ENCODE measurements at places on chromosomes 16 and 17.

- H3K27ac ChIP-seq, result no peak overlapping the region
- DNase-seq, result no peak
- peaks cover 10% of the 10 kb centered on the region for H3K4me1 ChIP-seq
- H3K4me3 ChIP-seq, result no peak overlapping the region
- no peaks in the 10 kb centered on the region for H3K36me3 ChIP-seq
These were observed 32.3 kb upstream of the ZC3H18 start for GRCh38 chr16:88537859-88538258.

GRCh38 chr17:41446806-41447205 lies 6.0 kb upstream of the KRT38 start:
- H3K27me3 ChIP-seq, result peaks cover 15% of the 10 kb centered on the region
- no peaks in the 10 kb centered on the region for H3K36me3 ChIP-seq
- H3K4me3 ChIP-seq, result no peak overlapping the region
- no peak for DNase-seq
- H3K27ac ChIP-seq, result no peak overlapping the region

- H3K27ac ChIP-seq, result no peak overlapping the region
- H3K4me1 ChIP-seq, result no peaks in the 10 kb centered on the region
- peaks cover 48% of the 10 kb centered on the region for H3K27me3 ChIP-seq
These were observed 4.5 kb downstream of the GSG1L start for GRCh38 chr16:28058839-28059589.

DNA sequence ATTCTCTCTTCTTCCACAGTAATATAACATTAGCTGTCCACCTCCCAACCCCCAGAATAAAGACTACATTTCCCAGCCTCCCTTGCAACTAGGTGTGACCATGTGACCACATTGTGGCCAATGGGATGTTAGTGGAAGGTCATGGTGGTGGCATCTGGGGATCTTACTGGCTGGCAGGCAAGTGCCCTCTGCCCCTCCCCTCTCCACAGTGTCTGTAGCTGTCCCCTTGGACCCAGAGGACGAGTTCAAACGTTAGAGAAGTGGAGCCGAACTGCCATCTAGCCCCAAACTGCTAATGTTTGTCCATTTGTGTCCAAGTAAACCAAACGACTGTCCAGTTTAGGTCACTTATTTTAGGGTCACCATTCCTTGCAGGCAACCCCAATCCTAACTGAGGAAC lies 26.6 kb upstream of the KCNG4 start:
- no peaks in the 10 kb centered on the region for H3K36me3 ChIP-seq
- H3K4me1 ChIP-seq, result no peaks in the 10 kb centered on the region
- H3K27me3 ChIP-seq, result peaks cover 51% of the 10 kb centered on the region
- H3K4me3 ChIP-seq, result no peak overlapping the region

GRCh38 chr17:46942441-46943217 lies 19.7 kb downstream of the GOSR2 start:
- no peak overlapping the region for H3K4me3 ChIP-seq
- H3K27ac ChIP-seq, result no peak overlapping the region
- H3K36me3 ChIP-seq, result peaks cover 12% of the 10 kb centered on the region
- peaks cover 1% of the 10 kb centered on the region for H3K4me1 ChIP-seq
- H3K27me3 ChIP-seq, result peaks cover 5% of the 10 kb centered on the region

DNA sequence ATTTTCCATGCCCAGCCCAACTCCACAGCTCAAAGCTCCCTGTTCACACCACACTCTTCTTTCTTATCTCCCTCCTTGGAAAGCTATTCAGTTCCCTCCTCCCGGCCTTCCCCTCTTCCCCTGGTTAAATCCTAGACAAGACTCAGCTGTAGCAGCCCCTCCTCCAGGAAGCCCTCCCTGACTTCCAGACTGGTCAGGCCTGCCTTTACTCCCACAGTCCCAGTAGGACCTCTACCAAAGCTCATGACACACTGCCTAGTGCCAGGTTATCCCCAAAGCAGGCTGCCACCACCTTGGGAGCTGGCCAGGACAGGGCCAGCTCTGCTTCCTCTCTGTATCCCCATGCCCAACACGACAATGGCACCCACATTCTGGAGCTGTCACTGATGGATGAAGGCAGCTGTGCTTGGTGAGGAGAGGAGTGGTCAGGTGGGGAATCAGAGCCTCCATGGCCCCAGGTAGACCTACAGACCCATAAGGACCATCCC lies 50.0 kb downstream of the BEAN1 start:
- peaks cover 2% of the 10 kb centered on the region for H3K4me1 ChIP-seq
- H3K27ac ChIP-seq, result no peak overlapping the region

GRCh38 chr17:31750578-31750977 lies 108.5 kb downstream of the COPRS start:
- H3K4me3 ChIP-seq, result no peak overlapping the region
- H3K4me1 ChIP-seq, result peaks cover 9% of the 10 kb centered on the region
- no peak for DNase-seq
- no peaks in the 10 kb centered on the region for H3K36me3 ChIP-seq

GRCh38 chr17:56595831-56596690 lies 2.6 kb downstream of the NOG start:
- peak overlapping the region; percentile 52 for H3K4me3 ChIP-seq
- peaks cover 32% of the 10 kb centered on the region for H3K4me1 ChIP-seq
- H3K36me3 ChIP-seq, result no peaks in the 10 kb centered on the region
- no peak overlapping the region for H3K27ac ChIP-seq
- no peak for DNase-seq
- H3K27me3 ChIP-seq, result peaks cover 47% of the 10 kb centered on the region

DNA sequence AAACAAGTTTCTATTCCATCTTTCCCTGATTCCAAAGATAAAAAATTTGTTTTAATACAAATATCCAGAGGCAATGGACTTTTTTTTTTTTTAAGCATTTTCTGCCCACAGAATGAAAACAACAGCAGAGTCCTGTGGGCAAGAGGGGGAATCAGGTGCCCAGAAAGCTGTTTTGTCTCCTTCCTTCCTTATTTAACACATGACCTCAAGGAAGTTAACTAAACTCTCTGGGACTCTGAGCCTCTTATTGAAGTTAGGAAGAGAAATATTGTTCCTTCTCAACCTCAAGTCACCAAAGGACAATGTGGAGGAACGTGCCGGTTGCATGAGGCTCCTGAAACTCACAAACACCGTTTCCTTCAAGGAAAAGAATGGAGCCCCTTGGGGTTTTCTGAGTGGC lies 34.9 kb downstream of the LITAF start:
- DNase-seq, result no peak
- peak overlapping the region; percentile 10 for H3K4me3 ChIP-seq
- H3K27ac ChIP-seq, result peak overlapping the region; percentile 39
- H3K4me1 ChIP-seq, result peaks cover 15% of the 10 kb centered on the region
- peaks cover 87% of the 10 kb centered on the region for H3K36me3 ChIP-seq
- no peaks in the 10 kb centered on the region for H3K27me3 ChIP-seq

- no peaks in the 10 kb centered on the region for H3K36me3 ChIP-seq
- DNase-seq, result no peak
- no peak overlapping the region for H3K27ac ChIP-seq
- no peak overlapping the region for H3K4me3 ChIP-seq
- H3K27me3 ChIP-seq, result no peaks in the 10 kb centered on the region
- H3K4me1 ChIP-seq, result no peaks in the 10 kb centered on the region
These were observed 3.2 kb downstream of the DNAH17 start for GRCh38 chr17:78573955-78574354.

- H3K27ac ChIP-seq, result peak overlapping the region; percentile 23
- no peak overlapping the region for H3K4me3 ChIP-seq
- H3K36me3 ChIP-seq, result peaks cover 13% of the 10 kb centered on the region
- peaks cover 38% of the 10 kb centered on the region for H3K4me1 ChIP-seq
- peak; percentile 30 for DNase-seq
These were observed 20.2 kb downstream of the ZNRF1 start for GRCh38 chr16:75019007-75019406.

DNA sequence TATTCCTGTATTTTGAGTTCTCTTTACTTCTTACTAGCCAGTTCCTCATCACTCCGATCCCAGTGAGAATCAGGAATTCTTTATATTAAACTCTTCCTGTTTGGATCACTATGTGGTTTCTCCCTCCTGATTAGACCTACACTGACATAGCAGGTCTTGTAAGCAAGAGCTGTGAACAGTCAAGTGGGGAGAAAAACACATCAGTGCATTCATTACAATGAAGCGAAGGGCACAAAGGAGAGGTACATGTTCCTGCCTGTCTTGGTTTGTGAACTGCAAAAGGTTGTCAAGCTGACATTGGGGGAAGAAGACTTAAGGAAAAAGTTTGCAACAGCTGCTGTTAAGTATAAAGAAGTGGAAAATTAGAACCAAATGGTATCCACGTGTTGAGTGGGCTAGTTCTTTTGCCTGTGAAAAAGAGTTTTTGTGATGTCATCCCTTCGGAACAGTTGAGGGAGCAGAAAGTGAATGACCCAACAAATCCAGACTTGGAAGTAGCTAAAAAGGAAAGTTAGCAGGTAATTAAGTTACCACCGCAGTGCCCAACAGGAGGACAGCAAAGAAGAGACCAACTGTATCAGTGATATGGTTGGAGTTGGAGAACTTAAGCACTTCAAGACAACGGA lies 23.0 kb upstream of the TRIM25 start:
- peaks cover 42% of the 10 kb centered on the region for H3K36me3 ChIP-seq
- H3K4me1 ChIP-seq, result no peaks in the 10 kb centered on the region
- no peak for DNase-seq
- no peak overlapping the region for H3K4me3 ChIP-seq
- no peaks in the 10 kb centered on the region for H3K27me3 ChIP-seq

DNA sequence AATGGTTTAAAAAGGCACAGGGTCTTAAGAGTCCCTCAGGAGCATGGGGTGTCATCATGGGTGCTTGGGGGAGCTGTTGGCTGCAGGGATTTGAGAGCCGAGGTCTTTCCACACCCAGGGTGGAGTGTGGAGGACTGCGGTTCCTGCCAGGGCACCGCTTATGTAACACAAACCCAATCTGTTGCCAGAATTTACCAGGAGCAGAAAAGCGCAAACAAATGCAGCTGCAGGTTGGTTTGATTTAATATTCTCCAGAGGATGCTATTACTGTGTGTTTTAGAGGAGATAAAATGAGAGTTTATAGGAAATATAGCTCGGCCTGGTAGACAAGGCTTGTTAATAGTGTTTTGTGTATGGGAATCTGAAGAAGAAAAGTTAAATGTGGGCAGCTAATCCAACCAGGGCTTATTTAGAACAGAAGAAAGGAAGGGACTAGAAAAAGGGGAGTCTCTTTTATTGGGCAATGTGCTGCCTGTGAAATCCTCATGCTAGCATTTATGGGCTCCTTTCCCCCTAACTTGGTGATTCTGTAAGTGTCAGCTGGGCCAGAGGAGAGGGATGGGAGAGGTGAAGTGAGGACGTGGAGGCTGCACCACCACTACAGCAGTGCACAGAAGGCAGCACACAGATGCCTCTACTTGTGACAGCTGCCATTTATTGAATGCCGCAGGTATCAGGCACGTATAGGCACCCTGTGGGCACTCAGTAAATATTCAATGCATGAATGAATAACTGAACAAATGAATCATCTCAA lies 174.7 kb downstream of the KATNIP start:
- no peaks in the 10 kb centered on the region for H3K27me3 ChIP-seq
- H3K4me3 ChIP-seq, result no peak overlapping the region
- peaks cover 23% of the 10 kb centered on the region for H3K4me1 ChIP-seq
- H3K27ac ChIP-seq, result no peak overlapping the region
- no peak for DNase-seq
- peaks cover 34% of the 10 kb centered on the region for H3K36me3 ChIP-seq

DNA sequence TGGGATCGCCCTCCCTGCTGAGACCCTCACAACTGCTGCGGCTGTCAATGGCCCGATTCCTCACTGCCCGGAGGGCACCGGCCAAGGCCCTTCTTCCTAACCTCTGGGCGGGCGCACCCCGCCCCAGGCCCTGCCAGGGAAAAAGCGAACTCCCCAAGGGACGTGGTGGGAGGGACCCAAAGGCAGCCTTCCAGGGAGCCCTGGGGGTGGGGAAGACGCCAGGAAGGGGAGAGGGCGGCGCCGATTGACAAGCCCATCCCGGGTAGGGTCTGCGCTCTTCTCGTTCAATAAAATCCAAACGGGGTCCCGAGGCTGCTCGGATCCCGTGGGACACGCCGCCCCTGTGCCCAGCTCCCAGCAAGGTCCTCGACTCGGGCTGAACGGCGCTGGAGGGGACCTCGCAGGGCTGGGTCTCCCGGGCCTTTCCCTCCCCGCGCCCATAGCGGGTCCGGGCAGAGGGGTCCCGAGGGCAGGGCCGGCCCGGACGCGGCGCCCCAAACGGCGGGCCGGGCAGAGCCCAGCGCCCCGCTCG lies 416 bp downstream of the KIFC3 start:
- H3K4me3 ChIP-seq, result peak overlapping the region; percentile 84
- H3K36me3 ChIP-seq, result peaks cover 11% of the 10 kb centered on the region
- no peaks in the 10 kb centered on the region for H3K27me3 ChIP-seq
- peak overlapping the region; percentile 82 for H3K27ac ChIP-seq
- no peak for DNase-seq

DNA sequence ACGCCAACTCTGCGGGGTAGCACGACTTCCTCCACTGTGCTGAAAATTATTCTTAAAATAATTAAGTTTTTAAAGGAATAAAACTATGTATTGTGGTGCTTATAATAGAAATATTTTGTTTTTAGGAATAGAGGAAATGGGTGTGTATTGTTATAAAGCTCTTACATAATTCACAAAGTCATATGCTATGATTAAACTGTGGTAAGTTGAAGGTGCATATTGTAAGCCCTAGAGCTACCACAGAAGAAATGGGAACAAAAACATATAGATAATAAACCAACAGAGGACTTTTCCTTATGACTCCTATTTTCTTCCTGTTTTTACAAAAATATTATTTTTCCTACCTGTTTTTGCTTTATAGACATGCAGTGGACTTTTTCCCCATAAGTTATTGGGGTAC lies 4.3 kb upstream of the SLFN11 start:
- peaks cover 46% of the 10 kb centered on the region for H3K27me3 ChIP-seq
- H3K36me3 ChIP-seq, result no peaks in the 10 kb centered on the region
- H3K4me3 ChIP-seq, result no peak overlapping the region
- no peak overlapping the region for H3K27ac ChIP-seq
- DNase-seq, result no peak

DNA sequence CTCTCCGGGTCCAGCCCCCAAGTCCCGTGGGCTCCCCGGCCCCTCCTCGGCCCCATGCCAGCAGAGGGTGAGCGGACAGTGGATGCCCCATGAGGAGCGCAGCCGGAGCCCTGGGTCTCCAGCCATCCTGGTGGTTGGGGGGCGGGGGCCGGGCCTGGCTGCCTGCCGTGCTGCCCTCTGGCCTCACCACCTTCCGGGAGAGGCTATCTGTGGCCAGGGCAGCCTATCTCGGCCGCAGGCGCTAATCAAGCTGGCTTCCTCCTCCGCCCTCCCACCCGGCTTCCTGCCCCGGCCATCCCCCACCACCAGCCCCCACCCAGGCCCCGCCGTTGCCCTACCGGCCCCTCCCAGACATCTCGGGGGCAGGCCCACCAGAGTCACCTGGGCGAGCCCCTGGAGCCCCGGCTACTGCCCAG lies 46.8 kb downstream of the ZFPM1 start:
- no peaks in the 10 kb centered on the region for H3K36me3 ChIP-seq
- no peaks in the 10 kb centered on the region for H3K27me3 ChIP-seq
- no peak overlapping the region for H3K4me3 ChIP-seq
- H3K27ac ChIP-seq, result no peak overlapping the region
- peaks cover 2% of the 10 kb centered on the region for H3K4me1 ChIP-seq

All from osteocyte (in vitro differentiated cells).